RPMI7951 (cell line): ENCODE measurements at places on chromosomes 5 and 9. TPM values are rescaled to one million over a fixed set of nuclear protein-coding genes. Genes with fewer than 3 reads are reported as not detected.

ANXA1 gene
- 652 and 737 TPM in 2 replicates for total RNA-seq

PLK2 gene
- total RNA-seq, result 120 and 137 TPM in 2 replicates

FABP6 gene
- total RNA-seq, result 3.6 and 6.4 TPM in 2 replicates

TEX48 gene
- total RNA-seq, result not detected in 2 replicates

GFPT2 gene
- total RNA-seq, result 13.9 and 15.8 TPM in 2 replicates

INSYN2B gene
- 6.2 and 8.4 TPM in 2 replicates for total RNA-seq

GLRA1 gene
- total RNA-seq, result not detected in 2 replicates

LRRC19 gene
- total RNA-seq, result not detected in 2 replicates

PCBD2 gene
- 4.1 and 4.9 TPM in 2 replicates for total RNA-seq

DNA sequence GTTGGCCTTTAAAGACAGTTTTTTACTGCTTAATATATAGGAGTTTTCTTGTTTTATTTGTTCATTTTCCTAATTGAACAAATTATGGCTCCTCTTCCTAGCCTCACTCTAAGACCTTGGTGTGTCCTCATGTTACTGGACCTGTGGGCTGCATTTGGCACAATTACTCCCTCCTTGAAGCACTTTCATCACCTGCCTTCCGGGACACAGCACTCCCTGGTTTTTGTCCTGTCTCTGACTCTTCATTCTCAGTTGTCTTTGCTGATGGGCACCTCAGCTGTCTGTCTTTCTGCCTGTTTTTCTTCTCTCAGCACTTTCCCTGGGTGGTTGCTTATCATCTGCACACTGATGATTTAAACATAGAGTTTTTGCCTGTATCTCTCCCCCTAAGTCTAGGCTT lies 13.6 kb downstream of the GTF3C4 start:
- no peak for DNase-seq

DNA sequence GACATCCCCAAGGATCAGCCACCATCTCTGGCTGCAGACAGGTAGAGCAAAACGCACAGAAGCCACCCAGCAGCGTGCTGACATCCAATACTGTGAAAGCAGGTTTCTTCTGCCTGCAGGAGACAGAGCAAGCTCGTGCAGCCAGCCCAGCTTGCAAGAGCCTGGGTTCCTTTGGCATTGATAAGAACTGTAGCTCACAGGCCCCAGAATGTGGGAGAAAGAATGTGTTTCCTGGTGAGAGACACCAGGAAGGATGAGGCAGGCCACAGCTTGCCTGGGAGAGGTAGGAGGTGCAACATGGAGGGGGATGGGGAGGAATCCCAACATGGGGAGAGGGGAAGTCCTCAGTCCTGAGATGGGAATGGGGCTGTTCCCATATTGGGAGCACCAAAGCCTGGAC lies 34.0 kb upstream of the ARAP3 start:
- no peak for DNase-seq

DNA sequence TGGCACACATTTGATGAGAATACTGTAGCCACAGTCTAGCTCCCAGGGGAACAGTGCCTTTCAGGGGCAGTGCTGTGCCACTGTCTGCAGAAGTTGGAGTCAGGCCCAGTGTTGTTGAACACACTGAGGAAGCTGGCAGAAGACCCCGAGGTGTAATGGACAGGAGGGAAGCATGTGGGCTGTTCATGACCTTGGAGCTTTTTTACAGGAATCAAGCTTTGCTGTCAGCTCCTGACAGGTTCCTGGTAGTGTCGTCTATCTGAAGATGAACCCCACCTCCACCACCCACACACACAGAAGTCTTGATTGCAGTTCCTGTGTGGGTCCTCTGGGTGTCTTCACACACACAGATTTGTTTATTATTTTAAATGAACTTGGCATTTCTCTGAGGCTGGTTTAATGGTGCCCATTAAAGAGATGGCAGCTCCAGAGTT lies 40.3 kb upstream of the TNFAIP8 start:
- peak; percentile 51 for DNase-seq

DNA sequence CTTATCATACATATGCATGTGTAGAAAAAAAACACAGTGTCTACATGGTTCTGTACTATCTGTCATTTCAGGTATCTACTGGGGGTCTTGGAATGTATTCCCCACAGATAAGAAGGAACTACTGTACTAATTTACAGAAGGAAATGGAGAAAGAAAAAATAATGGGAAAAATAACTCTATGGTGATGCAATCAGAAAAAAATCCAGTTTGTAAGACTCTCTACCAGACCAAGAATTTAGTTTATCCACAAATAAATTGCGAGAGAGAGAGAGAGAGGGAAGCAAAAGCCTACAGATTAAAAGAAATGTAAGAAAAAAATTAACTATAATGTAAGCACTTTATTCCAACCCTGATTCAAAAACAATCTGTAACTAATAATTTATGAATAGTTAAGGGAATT lies 708.6 kb upstream of the ZNF608 start:
- no peak for DNase-seq

- DNase-seq, result no peak
Observed at GRCh38 chr5:35626108-35626507, 8.4 kb downstream of the SPEF2 start.

DNA sequence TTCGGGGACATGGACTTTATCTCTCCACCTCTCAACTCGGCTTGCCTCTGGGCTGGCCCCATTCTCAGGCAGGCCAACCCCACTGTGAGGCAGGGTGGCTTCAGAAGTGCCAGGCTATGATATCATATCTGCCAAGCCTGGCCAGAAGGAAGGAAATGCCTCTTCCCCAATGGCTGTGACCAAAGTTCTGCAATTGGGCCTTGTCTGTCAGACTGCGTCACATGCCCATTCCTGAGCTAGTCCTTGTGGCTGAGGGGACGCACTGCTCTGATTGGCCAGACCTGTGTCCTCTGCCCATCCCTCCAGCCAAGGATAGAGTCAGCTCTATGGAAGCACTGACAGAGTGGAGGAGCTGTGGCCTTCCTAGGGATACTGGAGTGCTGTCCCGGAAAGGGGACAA lies 11.9 kb downstream of the SMIM23 start:
- DNase-seq, result no peak

DNA sequence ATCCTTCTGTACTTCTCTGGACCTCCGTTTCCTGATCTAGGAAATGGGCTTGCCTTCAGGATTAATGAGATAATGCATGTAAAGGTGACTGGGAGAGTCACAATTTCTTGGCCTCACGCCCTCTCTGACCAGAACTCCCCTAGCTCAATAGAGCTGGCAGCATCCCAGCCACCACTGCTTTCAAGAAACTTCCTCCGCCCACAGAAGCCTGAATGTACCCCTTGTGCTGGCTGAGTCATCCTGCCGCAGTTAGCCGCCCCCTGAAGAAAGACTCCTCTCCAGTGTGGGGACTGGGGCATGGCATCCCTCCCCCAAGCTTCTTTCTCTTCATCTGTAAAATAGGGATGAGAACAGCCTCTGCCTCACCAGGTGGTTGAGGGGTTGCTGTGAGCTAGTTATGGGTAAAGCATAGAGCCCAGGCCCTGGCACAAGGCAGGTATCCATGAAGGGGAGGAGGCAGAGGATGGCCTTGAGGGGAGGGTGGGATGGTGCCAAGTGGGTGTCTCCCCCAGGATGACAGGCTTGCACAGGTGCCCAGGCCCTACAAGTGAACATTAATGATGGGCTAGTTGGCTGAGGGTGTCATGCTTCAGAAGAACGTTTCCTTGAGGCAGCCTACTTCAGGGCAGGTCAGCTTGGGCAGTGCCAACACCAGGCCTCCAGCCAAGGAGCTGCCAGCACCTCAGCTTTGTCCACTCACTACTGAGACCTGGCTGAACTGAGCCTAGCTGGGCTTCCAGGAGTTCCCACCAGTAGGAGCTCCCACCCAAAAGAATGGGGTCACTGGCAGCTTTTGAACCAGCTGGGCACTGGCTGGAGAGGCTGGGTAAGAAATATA lies 3.4 kb downstream of the PDLIM4 start:
- DNase-seq, result peak; percentile 96

DNA sequence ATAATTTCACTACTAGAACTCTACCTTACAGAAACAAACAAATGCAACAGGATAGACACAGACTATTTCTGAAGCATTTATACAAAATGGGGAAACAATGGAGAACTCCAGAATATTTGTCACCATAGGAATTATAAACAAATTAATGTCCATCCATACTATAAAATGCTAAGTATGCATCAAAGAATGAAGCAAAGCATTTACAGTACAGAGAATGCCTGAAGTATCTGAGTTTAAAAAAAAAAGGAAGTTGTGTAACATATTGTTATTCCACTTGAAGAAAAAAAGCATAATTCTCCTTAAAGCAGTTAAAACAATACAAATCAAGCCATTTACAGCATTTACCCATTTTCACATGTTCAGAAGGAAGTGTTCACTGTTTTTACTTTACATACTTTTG lies 53.0 kb downstream of the DROSHA start:
- DNase-seq, result no peak

- DNase-seq, result peak; percentile 97
Observed at GRCh38 chr5:140700177-140701144, at the start of gene ZMAT2. TSS of gene ZMAT2 (plus strand) at chr5:140700447. CDS start at chr5:140700461, 14 bp downstream.

GRCh38 chr9:96242811-96243210 lies 59.2 kb downstream of the HSD17B3 start:
- no peak for DNase-seq

DNA sequence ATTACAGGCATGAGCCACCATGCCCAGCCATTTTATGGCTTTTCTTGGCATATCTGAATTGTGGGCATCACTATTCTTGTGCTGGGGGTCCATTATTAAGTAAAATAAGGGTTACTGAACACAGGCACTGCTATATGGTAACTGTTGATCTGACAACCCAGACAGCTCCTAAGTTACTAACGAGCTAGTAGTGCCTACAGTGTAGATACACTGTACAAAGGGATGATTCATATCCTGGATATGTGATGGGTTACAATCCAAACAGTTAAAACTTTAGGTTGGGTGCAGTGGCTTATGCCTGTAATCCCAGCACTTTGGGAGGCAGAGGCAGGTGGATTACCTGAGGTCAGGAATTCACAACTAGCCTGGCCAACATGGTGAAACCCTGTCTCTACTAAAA lies 4.3 kb downstream of the CD14 start:
- DNase-seq, result no peak

GRCh38 chr5:65611524-65611923 lies 12.6 kb downstream of the TRIM23 start:
- no peak for DNase-seq

DNA sequence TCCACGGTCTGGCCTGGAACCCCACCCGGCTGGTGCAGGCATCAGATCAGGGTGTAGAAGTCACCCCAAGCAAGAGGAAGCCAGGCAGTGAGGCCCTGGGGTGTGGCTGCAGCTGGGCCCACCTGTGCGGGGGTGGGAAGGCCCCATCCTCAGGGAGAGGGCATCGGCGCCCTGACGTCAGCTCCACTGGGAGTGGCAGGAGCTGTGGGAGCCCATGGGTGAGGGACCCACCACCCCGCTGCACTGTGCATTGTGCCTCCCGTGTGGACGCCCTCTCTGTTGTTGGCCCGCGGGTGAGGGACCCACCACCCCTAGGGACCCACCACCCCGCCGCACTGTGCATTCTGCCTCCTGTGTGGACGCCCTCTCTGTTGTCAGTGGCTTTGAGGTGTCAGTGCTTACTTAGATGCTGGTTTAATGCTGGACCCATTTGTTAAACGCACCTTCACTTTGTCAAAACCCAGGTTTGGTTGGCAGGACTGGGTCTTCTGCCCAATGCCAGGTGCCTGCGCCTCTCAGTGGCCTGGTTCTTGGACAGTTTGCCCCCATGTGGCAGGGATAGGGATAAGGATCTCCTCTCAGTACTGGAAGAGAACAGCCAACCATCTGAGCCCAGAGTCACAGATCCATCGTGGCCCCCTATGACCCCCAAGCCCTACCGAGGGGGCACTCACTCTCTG lies 6.9 kb upstream of the EXOC3 start:
- DNase-seq, result no peak

DNA sequence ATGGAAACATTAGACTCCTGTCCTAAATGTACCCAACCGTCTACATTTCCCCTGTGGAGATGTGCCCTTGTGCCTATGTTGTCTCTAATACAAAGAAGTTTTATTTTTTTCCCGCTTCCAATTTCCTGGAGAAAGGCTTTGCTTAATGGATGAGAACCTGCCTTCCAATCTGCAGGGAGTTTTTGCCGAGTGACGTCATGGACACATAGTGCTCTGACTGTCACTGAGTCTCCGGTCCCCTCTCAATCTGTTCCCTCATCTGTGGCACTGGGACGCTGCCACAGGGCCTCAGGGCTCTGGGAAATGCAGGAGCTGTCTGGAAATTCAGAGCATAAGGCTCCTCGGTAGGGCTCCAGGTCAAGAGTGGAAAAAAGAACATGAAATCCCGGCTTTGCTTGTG lies 144.8 kb downstream of the PDZD2 start:
- no peak for DNase-seq

- peak; percentile 42 for DNase-seq
Observed at GRCh38 chr5:36150676-36151433, 832 bp downstream of the LMBRD2 start.

DNA sequence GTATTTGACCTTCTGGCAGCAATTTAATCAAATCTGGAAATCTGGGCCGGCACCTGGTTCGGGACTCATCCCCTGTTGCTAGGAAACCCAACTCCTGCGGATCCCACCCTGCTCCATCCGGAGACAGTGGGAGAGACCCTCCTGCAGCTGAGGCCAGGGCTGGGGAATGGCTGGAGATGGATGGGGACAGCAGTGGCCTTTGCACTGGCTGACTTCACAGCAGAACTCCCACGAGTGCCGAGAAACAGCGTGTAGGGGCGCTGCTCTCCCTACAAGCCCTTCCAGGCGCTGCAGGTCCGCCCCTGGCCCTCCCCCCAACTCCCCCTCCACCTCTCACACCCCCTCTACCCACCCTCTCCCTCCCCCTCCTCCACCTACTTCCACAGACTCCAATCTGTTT lies 105.8 kb upstream of the PPP1R26 start:
- DNase-seq, result no peak

- no peak for DNase-seq
Observed at GRCh38 chr9:19512103-19512832, 103.5 kb downstream of the ACER2 start.

DNA sequence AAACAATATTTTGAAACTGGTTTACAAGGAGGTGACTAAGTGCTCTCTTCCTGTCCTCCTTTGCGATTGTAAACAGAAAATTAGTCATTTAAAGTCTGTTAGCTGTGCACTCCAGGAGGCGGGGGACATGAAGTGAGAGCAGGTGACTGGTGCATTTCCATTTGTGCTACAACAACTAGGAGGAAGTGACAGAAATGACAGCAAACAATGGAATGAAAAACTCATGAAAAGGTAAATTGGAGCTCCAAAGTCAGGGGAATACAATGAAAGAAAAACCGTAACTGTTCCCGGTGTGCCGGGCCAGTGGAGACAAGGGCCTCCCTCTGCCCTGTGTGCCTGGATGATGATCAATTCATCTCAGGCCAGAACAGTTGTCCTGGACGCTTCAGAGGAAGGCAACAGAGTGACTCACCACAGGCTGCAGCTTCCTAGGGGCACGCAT lies 439.9 kb downstream of the GADD45G start:
- no peak for DNase-seq

- no peak for DNase-seq
Observed at GRCh38 chr5:127418974-127419682, 98.3 kb upstream of the PRRC1 start.

DNA sequence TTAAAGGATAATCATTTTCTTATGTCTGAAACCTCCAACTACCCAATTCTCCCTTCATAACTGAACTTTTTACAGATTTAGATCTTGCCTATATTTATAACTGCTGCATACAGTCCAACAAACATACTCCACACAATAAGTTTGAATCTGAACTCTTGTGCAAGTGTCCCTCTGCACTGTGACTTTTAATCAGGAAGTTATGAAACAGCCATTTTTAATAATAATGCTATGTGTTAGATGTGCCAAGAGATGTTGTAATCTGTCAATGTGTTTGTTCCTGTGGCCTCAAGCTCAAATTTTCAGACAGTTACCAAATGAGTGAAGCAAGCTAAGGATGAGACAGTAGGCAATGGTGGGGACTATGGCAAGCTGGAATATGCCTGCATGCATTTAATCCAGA lies 57.6 kb upstream of the MTAP start:
- DNase-seq, result no peak
